ENCODE measurements at places on chromosomes 3 and 15.

DNA sequence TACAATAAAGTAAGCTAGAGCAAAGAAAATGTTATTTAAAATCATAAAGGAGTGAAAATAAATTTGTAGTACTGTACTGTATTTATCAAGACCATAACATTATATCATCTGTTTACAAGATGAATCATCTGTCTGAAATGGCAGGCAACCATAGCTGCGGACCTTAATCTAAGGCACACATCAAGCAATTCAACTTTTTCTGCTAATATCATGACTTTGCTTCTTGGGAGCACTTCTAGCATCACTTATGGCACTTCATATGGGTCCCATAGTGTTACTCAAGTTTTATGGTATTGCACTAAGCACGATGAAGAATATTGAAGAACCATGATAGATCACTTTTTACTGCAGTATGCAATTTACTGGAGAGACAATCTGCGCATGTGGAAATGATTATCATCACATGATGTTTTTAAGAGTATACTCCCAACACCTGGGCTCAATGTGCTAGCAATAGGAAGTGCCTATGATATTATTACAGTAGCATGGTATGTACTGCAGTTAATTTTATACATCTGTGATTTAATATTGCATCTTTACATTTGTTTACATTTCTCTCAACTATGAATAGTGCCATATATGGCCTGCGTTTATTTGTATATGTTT is 137.7 kb upstream of the NECTIN3 start:
- no peak for DNase-seq

DNA sequence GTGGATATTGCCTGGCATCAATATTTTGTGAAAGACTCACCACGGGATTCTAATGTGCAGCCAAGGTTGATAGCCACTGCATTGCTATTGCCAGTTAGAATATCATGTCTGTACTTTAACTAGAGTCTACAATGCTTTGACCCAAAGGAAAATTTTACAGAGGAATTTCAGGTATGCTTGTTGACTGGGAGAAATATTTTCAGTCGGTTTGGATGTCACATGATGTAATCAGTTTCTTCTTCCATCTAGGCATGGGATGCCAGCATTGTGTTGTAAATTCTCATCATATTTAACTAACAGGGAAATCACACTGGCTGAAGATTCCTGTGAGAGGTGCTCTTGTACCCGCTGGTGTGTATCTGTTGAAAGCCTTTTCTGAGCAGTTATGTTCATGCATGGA is 508.9 kb upstream of the ADAMTS9 start:
- no peak for DNase-seq

DNA sequence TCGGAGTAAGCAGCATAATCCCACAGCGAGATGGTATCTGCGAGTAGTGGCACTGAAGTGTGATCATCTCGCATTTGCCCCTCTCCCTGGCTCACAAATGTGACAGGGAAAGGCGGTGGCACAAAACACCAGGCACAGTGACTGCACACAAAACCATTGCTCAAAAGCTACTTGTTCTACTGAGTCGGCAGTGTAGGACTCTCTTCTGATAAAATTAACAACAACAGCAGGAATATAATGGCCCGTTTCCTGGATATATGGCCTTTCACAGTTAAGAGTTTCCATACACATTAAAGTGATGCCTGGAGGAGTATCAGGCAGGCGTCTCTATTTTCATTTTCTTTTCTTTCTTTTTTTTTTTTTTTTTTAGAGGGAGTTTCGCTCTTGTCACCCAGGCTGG is 69.0 kb downstream of the MYO1E start:
- no peak for DNase-seq

GRCh38 chr3:124395162-124395561 is 335.1 kb upstream of the UMPS start:
- DNase-seq = no peak

DNA sequence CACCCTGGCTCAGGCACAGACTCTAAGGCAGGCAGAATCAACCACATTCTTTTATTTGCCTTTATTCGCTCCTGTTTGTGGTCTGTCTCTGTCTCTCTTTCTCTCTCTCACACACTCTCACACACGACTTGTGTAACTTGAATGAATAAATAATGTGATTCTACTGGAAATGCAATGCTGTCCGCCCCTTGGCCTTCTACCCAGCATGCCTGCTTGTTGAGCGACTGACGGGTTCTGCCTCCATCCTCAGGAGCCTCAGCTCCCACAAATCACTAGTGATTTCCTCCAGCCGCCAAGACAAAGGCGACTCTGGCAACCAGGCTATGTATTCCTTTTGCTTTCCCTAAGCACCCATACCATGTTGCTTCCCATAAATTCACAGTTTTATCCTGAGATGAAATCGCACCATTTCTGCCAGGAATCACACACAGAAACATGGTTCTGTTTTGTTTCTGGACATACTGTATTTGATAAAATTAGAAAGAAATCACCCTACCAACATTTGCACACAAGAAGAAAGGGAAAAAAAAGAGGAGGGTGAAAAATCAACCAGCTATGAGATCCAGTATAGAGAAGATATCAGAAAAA is 460.8 kb downstream of the MAGI1 start:
- DNase-seq = no peak

DNA sequence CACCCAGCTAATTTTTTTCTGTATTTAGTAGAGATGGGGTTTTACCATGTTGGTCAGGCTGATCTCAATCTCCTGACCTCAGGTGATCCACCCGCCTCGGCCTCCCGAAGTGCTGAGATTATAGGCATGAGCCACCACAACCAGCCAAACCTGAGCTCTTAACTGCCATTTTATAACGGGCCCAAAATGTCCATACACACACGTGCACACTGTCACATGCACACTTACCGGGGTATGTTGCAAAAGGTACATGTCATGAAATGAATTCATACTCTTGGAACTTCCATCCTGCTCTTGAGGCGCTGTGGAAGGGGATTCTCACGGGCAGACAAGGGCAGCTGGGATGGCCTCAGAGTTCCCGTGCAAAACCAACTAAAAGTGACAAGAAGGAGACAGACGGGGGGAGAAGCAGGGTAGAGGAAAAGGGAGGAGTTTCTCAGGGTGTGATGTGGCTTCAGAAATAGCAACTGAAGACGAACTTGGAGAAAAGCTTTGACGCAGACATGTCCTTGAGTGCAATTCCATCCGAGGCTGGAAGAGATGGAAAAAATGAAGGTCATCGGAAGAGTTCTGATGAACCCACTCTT is 110.9 kb downstream of the BDH1 start:
- no peak for DNase-seq

- no peak for DNase-seq
Observed at GRCh38 chr15:39925112-39925842, 5.2 kb upstream of the GPR176 start.

- no peak for DNase-seq
Observed at GRCh38 chr3:169112153-169112892, 551.2 kb downstream of the MECOM start.

DNA sequence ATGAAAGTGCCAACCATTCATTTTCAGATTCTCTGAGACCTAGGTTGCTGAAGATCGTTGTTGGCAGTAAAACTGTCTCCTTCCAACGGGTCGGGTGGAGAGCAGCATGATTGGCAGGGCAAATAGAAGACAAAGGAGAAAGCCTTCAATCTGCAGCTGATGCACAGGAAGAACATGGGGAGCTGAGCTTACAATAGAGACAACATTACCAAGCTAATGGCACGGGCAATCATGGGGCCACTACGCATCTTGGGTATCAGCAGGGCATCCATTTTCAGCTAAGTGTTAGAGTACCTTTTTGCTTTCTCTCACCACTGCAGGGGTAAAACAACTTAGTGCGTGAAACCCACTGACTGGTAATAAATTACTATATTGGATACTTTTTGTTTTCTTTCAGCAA is 114.8 kb downstream of the WDR72 start:
- DNase-seq = no peak

- no peak for DNase-seq
Observed at GRCh38 chr15:77715860-77716259, 83.1 kb upstream of the LINGO1 start.

- DNase-seq = no peak
Observed at GRCh38 chr3:64360280-64360679, 135.0 kb upstream of the PRICKLE2 start.

- no peak for DNase-seq
Observed at GRCh38 chr15:58014470-58014869, 51.0 kb downstream of the ALDH1A2 start.

GRCh38 chr3:128971421-128972100 is 22.3 kb downstream of the CFAP92 start:
- DNase-seq = no peak

DNA sequence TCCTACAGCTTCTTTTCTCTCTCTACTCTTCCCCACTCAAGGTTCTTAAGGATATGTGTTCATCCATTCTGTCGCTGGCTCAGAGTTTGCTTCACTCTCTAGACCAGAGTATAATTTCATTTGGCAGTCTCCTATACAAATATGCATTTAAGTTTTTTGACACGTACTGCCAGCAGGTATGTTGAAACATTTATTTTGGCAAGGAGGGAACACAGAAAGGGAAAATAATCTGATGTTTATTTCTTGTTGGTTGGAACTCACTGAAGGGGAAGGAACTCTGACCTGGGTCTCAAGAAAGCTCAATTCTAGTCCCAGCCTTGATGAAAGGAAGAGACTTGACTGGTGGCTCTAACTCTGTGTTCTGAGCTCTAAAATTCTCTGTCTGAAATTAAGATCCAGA is 21.6 kb downstream of the FANCD2 start:
- no peak for DNase-seq

DNA sequence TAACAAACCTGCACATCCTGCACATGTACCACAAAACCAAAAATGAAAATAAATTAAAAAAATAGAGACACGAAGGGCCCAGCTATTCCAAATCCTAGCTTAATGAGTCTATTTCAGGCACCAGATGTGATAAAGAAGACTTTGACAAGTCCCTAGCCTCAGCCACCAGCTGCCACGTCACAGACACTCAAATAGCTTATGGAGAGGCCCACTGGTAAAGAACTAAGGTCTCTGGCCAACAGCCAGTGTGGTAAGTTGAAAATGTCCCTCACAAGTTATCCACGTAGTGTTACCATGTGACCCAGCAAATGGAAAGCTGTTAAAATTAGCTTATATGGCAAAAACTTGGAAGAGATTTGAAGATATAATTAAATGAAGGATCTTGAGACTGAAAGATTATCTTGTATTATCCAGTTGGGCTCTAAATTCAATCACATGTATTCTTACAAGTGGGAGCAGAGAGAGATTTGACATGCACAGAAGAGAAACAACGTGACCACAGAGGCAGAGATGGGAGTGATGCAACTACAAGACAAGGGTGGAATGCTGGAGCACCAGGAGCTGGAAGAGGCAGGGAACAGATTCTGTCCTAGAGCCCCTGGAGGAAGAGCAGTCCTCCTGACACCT is 10.9 kb downstream of the ACSBG1 start:
- DNase-seq = no peak

DNA sequence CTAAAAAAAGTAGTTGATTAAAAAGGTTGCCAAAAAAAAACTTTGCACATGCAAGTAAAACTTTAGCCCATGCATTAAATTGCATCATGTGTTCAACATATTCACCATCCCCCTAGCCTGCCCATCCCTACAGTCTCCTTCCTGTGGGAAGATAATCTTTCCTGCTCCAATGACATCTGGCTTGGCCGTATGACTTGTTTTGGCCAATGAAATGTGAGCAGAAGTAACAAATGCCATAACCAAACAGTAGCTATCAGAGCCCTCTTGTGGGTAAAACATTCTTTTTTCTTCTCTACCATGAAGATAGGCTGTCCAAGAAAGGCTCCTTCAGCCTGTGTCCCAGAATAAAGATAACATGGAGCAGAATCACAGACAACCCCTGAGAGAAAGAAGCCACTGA is 15.3 kb downstream of the ERC2 start:
- no peak for DNase-seq

DNA sequence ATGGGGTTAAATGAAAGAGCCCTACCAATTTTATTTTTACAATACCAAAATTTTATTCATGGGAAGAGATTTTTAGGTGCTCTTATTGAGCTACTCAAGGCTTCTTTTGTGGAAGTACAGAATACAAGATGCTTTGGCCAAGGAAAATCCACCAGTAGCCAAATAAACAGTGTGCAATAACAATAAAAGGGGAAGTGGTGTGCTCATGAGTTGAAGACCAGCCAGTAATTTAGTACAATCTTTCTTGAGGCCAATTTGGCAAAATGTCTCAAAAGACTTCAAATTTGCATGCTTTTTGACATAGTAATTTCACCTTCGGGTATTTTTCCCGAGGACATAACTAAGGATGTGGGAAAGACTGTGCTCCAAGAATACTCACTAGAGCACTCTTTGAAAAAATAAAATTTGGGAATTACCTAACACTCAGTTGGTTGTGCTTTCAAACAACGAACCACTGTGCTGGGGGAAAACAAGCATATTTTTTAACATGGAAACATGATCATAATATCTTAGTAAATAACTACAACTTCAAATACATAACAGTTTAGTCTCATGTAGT is 294.0 kb downstream of the DIPK2A start:
- no peak for DNase-seq

Measured in NCI-H187 treated with DMSO at 0.1 percent for 48 hours (cell line).